Upper lobe of right lung (tissue), 1 donor: ENCODE measurements at places on chromosomes 12 and 14. TPM values are rescaled to one million over a fixed set of nuclear protein-coding genes. Genes with fewer than 3 reads are reported as not detected.

- H3K27ac ChIP-seq, result no peak overlapping the region
- DNase-seq, result no peak
- no peaks in the 10 kb centered on the region for H3K36me3 ChIP-seq
- H3K4me3 ChIP-seq, result no peak overlapping the region
- no peaks in the 10 kb centered on the region for H3K27me3 ChIP-seq
Measured at GRCh38 chr12:104387190-104387589, 69.6 kb upstream of the CHST11 start.

- no peaks in the 10 kb centered on the region for H3K27me3 ChIP-seq
- no peaks in the 10 kb centered on the region for H3K4me1 ChIP-seq
- H3K4me3 ChIP-seq, result no peak overlapping the region
- no peak for DNase-seq
Measured at GRCh38 chr14:22939684-22940083, 10.5 kb upstream of the PRMT5 start.

DNA sequence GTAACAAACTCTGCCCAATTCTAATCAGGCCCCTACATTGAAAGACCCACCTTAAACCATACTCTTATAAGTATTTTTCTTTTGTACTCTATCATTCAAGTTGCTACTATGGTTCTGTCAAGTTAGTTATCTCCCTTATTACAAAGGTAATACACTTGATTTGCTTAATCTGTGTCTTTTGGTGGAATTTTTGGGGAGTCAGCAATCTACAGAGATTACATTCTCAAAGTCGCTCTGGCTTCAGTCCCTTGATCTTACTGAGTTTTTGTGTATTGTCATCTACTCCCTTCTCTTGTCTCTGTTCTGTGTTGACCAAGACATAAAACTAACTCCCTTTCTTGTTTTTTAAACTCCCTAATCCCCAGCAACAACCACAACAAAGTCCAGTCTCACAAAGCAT is 353.1 kb downstream of the LRIG3 start:
- no peak overlapping the region for H3K27ac ChIP-seq
- no peaks in the 10 kb centered on the region for H3K27me3 ChIP-seq
- H3K4me1 ChIP-seq, result no peaks in the 10 kb centered on the region
- no peak overlapping the region for H3K4me3 ChIP-seq
- no peaks in the 10 kb centered on the region for H3K36me3 ChIP-seq

DNA sequence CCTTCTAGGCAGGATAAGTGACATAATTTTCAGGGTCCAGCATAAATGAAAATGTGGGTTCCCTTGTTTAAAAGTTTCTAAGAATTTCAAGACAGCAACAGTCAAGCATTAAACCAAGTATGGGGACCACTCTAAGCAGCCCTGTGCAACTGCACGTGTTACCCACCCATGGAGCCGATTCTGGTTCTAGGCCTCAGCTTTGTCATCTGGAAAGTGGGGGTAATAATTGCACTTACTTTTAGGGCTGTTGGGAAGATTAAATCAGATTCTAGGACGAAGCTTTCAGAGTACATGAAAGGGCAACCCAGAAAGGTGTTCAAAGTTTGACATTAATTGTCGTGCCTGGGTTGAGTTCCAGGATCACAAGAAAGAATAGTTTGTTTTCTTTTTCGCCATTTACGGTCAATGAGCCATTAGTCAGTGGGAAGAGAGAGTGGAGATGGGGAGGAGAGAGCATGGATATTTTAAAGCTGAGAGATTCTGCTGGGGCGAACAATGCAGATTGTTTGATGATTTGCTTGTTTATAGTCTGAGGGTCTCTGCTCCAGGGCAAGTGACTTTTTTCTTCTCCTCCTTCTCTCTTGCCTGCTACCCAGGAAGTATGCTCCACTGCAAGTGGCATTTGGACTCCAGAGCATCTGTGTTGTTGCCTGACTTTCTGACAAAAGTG is 10.7 kb upstream of the PPFIBP1 start:
- H3K27me3 ChIP-seq, result no peaks in the 10 kb centered on the region
- no peaks in the 10 kb centered on the region for H3K36me3 ChIP-seq
- no peak overlapping the region for H3K27ac ChIP-seq
- no peaks in the 10 kb centered on the region for H3K4me1 ChIP-seq
- H3K4me3 ChIP-seq, result no peak overlapping the region

- no peaks in the 10 kb centered on the region for H3K27me3 ChIP-seq
- H3K27ac ChIP-seq, result no peak overlapping the region
- no peaks in the 10 kb centered on the region for H3K36me3 ChIP-seq
- no peak overlapping the region for H3K4me3 ChIP-seq
- peaks cover 36% of the 10 kb centered on the region for H3K4me1 ChIP-seq
Measured at GRCh38 chr12:123113026-123113425, 37.9 kb downstream of the PITPNM2 start.

The CARMIL3 gene
- total RNA-seq, result 0.96 TPM
